ENCODE measurements at places on chromosomes 5 and 9.

- DNase-seq = no peak
Observed at GRCh38 chr5:55387865-55388264, 80.1 kb downstream of the MTREX start.

DNA sequence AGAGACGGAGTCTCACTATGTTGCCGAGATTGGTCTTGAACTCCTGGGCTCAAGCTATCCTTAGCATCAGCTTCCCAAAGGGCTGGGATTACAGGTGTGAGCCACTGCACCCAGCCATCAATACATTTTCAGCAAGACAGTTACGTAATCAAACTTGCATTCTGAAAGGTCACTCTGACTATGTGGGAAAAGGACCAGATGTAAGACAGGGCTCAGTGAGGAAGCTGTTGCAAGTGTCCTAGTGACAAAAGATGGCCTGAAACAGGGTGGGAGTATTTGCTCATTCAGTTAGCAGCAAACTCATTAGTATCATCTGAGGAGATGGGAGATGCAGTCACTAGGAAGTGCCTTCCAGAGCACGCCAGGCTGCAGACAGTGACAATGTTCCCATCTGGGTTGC is 16.9 kb downstream of the MED27 start:
- DNase-seq = no peak

- no peak for DNase-seq
Observed at GRCh38 chr9:77751341-77752091, 103.4 kb upstream of the GNA14 start.

- no peak for DNase-seq
Observed at GRCh38 chr5:58582019-58582802, 664 bp upstream of the RAB3C start.

- DNase-seq = no peak
Observed at GRCh38 chr9:108684288-108685025, 171.3 kb downstream of the ACTL7B start.

GRCh38 chr5:10655972-10656830 is 92.3 kb downstream of the ANKRD33B start:
- no peak for DNase-seq

GRCh38 chr5:135236908-135237747 is 161.9 kb downstream of the MACROH2A1 start:
- no peak for DNase-seq

Measured in activated gamma-delta T cell treated with anti-CD3 and anti-CD28 coated beads, Interleukin-2, amount 50 U/mL, for 16 hours (primary cell).